ENCODE measurements at places on chromosomes 4 and X.
A peak's percentile ranks its signal among the peaks of the same experiment; 100 is the strongest.

DNA sequence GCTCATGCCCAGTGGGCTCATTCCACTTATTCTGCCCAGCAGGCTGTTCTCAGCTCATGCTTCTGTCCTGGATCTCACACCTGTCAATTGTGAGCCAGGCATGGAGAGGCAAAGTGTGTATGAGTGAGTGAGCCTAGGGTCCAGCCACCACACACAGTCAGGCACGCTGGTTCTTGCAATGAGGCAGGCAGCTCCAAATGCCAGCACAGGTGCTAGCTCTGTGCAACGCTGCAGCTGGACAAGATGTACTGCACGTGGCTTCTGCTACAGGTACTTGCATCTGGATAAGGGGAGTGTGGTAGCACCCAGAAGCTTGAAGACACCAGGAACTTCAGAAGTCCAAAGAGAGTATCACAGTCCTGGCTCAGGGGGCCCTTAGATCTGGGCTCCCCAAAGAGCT is 1249.4 kb upstream of the IGFBP7 start:
- DNase-seq = no peak

- DNase-seq = peak; percentile 21
These were observed 5.3 kb downstream of the MBNL3 start for GRCh38 chrX:132483488-132483887.

DNA sequence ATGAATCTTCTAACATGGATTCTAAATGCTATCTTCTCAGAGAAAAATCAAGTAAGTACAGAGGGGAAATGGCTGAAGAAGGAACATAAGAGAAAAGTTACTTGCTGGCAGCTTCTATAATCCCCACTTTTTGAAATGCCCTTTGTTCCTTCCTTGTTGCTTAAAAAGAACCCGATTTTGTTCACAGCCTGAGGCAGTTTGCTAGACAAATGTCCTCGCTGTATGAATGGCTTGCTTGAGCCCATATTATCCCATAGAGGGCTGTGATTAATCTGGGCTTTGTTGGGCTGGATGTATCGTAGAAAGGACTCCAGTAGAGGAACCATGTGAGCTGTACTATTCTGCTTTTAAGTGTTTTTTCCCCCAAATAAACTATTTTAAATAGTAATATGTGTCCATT is 134.3 kb upstream of the FGF13 start:
- DNase-seq = peak; percentile 84

- no peak for DNase-seq
These were observed 129.3 kb downstream of the CPEB2 start for GRCh38 chr4:15131551-15131950.

GRCh38 chr4:153010146-153010545 is 74.0 kb downstream of the FHDC1 start:
- DNase-seq = no peak
